H4 (cell line): ENCODE measurements at places on chromosomes 7 and 10. TPM values are rescaled to one million over a fixed set of nuclear protein-coding genes. Genes with fewer than 3 reads are reported as not detected.

GRCh38 chr7:23298141-23298881, 828 bp upstream of the MALSU1 start:
- DNase-seq: no peak

DNA sequence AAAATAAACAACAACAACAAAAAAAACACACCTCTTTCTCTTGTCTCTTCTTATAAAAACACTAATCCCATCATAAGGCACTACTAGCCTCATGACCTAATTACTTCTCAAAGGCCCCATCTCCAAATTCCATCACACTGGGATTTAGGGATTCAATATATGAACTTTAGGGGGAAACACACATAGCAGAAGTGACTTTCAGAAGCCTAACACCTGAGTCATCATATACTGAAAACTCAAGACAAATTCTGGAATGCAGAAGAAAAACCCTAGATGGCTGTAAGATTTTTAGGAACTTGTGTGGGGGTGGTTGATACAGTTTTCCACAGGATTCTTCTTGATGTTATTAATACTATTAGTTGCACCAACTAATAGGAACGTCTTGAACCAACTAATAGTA, 33.7 kb upstream of the CSTF2T start:
- no peak for DNase-seq

The IMMP2L gene
- 4.0 and 8.7 TPM in 2 replicates for total RNA-seq

- DNase-seq: no peak
Observed at GRCh38 chr7:47092336-47092735, 489.6 kb downstream of the TNS3 start.

GRCh38 chr7:104225451-104225850, 17.6 kb upstream of the ORC5 start:
- DNase-seq: no peak

GRCh38 chr7:42479816-42480633, 243.0 kb upstream of the GLI3 start:
- peak; percentile 79 for DNase-seq

DNA sequence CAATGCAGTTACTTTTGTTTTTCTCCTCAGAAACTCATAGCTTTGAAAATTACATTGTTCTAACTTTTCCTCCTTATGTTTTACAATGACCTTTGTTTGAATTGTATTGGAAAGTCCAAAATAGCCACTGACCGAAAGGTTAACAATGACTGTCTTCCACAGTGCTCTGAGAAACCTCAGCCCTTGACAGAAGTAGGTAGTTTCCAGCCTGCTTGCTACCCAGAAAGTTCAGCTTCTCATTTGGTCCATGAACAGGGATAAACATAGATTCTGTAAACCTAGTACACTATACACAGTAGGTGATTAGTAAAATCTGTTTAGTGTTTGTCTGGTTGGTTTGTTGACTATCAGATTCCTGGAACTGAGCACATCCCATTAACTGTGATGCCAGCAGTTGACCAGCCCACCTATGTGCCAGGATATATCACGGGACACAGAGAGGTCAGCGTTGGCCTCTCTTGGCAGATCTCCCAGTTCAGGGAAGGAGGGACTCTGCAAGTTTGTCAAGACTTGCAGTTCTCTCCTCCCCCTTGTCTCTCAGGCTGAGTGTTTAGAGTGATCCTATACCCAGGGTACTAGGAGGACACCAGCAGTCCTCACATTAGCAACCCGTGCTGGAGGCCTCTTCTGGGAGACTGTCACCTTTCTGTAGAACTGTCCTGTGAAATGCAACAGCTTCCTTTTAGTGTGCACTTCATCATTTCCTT, 297.6 kb downstream of the ARHGAP12 start:
- peak; percentile 50 for DNase-seq

The ASCC1 gene
- total RNA-seq: 47.3 and 51.5 TPM in 2 replicates

DNA sequence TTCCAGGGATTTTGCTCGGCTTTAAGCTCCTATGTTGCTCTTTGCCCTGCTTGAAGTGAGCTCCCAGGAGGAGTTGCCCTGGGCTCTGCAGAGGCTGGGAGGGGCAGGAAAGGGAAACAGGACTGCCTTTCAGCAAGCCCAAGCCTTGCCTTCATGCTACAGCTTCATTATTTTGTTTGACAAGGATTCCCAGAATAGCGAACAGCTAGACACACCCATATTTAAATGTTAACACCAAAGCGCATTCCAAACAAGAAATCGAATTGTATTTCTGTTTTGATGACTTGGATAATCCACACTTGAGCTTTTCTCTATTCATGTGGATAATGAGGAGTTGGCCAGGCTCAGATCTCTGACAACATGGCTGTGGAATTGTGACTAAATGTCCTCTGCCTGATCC, 6.3 kb downstream of the KIAA1217 start:
- DNase-seq: no peak

- DNase-seq: no peak
Observed at GRCh38 chr10:59793919-59794318, 40.7 kb upstream of the MRLN start.

DNA sequence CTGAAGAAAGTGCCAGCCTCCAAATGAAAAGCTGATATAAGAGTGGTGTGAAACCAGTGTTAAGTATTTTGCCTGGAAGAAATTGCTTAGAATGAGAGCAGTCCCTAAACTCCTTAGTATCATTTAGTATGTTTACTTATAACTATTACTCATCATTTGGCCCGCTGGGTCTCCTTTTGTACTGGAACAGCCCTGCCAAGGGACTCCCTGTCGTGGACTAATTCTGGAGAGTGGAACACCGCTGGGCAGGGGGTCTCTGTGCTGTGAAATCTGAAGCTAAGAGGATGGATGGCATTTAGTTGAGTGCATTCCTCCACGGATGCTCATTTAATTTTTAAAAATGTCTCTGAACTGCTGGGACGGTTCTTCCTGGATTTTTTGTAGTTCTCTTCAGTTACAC, 889.9 kb upstream of the C7orf33 start:
- DNase-seq: no peak

The MYL10 gene
- not detected in 2 replicates for total RNA-seq

GRCh38 chr7:84183741-84184140, 10.8 kb downstream of the SEMA3A start:
- DNase-seq: no peak

DNA sequence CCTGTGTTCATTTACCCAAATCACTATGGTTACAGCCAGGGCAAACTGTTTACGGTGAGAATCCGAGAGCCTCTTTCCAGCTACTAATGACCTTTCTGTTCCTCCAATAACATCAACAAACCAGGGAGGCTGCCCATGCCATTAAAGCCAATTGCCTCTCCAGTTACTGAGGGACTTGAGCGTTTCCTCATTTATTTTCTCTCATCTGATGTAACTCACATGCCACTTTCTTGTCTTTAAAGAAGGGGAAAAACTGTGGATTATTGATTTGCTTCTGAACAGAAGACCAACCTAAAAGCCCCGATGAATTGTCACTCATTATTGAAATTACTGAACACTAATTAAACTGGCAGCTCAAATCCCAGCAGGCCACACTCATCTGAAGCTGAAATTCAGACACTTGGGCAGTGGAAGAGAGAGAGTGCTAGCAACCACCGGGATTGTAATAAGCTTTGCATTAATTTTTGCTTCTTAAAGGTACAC, 595.8 kb upstream of the MKI67 start:
- DNase-seq: no peak

The RTKN2 gene
- 7.1 and 7.3 TPM in 2 replicates for total RNA-seq

DNA sequence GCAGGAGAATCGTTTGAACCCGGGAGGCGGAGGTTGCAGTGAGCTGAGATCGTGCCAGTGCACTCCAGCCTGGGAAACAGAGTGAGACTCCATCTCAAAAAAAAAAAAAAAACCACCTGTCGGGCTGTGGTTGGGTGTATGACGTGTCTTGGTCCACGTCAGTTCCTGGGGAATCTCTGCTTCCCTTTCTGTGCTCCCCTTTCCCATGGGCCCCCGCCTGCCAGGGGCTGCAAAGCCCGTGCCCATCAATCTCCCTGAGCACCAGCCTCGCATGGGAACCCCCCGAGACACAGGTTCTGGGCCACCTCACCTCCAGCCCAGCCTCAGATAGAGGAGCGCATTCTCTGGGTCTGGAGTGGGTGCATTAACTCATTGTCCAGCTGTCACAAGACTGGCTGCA, 2.3 kb upstream of the SH2B2 start:
- no peak for DNase-seq

The CLDN4 gene
- total RNA-seq: 1.2 and 4.0 TPM in 2 replicates

- DNase-seq: no peak
Observed at GRCh38 chr10:132388891-132389432, 8.0 kb upstream of the PWWP2B start.

DNA sequence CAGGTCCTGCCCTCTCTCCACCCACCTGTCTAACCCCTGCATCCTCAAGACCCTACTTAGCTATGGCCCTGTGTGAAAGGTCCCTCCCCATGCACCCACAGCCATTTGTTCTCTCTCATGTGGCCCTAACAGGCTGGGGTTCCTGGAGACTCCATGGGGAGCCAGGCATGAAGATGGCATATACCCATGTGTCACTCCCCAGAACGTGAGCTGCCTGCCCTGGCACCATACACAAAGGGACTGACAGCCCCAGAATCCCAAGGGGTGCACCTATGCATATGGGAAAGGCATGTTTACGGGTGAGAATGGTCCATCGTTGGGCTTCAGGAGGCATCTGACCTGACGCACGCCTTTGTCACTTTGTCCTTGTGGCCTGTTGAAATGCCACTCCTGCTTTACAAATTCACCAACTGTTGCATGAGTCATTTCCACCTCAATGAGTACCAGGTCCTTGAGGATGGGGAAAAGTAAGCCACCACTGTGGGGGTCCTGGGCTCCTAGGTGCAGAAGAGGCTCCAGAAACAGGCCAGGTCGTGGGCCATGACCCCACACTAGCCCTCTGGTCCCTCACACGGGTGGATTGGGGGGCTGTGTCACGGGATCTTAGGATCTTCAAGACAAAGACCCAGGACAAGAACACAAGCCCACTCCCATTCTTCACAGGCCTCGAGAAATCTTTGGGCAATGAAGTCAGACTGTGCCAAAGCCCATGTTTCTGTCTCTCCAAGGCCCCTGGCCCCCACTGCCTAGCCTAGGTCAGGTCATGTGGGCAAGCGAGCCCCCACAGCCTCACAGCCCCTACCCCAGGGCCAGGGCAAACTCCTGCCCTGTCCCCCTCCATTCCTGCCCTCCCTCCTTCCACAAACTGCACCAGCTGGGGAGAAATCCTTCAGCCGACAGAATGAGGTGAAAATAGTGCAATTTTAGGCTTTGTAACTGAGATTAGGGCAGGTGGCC, 8.6 kb downstream of the GPRIN2 start:
- DNase-seq: no peak

DNA sequence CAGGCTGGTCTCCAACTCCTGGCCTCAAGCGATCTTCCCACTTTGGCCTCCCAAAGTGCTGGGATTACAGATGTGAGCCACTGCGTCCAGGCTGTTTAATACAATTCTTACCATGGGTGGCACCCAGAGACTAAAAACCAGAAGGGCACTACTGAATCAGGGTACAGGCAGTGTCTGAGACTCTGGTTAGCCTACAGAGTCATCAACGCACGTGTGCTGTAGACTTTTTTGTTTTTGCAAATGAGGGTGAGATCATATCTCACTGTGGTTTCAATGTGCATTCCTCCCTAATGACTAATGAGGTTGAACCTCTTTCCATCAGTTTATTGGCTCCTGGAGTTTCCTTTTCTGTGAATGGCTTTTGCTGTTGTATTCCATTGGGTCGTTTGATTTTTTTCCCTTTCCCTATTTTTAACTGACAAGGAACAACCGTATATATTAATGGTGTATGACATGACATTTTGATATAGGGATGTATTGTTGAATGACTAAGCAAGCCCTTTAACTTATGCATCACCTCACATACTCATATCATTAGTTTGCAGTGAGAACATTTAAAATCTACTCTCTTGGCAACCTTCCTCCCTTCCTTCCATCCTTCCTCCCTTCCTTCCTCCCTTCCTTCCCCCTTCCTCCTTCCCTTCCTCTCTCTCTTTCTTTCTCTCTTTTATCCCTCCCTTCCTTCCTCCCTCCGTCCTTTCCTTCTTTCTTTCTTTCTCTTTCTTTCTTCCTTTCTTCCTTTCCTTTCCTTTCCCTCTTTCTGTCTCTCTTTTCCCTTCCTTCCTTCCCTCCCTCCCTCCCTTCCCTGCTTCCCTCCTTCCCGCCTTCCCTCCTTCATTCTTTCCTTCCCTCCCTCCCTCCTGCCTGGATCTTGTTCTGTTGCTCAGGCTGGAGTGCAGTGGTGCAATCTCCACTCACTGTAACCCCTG, 9.3 kb upstream of the TMEM270 start:
- DNase-seq: peak; percentile 98

The ARHGEF5 gene
- total RNA-seq: 2.2 and 2.3 TPM in 2 replicates

DNA sequence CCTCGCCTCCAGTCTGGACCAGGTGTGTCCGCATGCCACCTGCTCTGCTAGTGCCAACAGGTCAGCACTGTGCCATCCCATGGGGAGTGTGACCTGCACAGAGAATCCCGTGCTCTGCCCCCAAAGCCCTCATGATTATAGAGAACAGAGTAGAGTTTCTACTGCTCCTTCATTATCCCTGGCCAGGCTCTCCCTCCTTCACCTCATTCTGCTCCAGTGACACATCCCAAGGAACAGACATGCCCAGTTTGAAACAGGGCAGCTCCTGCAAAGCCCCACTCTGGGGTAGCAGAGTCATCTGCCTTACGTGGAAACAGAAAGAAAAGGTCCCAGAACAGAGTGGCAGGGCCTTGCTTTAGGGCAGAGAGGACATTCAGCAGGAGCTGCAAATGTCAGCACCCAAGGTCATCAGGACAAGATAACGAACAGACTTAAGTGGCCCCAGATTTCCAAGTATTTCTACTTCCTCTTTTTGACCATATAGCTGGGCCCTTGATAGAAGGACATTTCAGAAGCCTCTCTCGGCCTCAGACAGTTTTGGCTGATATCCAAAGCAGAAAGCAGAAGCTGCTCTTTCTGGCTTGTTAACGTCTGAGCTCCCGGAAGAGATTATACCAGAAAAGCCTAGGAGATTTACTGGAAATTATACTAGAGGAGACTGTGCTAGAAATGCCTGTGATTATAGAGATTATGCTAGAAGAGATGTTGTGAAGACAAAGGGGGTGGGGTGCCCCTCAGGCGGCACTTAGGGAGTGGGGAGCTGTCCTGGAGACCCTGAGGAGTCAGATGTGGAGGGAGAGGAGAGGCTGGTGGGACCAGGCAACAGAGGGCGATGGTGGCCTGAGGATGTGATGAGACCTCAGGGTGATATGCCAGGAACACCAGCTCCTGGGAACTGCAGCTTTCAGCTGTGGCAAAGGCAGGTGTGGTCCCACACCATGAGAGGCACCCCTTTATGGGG, 12.6 kb downstream of the TMEM176B start:
- no peak for DNase-seq

DNA sequence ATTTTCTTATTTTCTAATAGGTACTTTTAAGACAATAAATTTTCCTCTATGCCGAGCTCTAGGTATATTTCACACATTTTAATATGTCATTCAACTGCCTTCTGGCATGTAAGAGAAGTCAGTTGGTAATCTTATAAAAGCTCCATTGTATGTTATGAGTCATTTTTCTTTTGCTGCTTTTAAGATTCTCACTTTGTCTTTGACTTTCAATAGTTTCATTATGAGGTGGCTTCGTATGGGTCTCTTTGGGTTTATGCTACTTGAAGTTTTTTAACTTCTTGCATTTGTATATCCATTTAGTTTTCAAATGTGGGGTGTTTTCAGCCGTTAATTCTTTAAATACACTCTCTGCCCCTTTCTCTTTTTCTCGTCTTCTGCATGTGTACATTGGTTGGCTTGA, 80.5 kb downstream of the ABCA13 start:
- no peak for DNase-seq

The METTL2B gene
- total RNA-seq: 29.8 and 29.9 TPM in 2 replicates
